ENCODE measurements at places on chromosomes 6 and 20. TPM values are rescaled to one million over a fixed set of nuclear protein-coding genes. Genes with fewer than 3 reads are reported as not detected.

DNA sequence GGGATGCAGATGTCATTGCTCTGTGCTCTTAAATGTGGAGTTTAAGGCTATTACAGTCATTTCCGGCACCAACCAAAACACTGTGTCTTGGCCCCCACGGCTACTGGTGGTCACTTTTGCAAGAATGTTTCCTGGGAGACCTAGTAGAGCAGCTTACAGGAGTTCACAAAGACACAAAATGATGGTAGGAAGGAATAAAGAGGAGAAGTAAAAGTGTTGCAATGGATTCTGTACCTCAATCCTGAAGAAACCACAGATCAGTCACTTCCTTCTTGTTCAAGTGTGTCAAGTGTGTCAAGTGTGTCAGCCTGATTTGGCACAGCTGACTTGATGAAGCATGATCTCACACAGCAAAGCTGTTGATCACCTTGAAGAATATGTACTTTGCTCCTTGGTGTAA lies 344.0 kb downstream of the PLCB1 start:
- no peak for DNase-seq

DNA sequence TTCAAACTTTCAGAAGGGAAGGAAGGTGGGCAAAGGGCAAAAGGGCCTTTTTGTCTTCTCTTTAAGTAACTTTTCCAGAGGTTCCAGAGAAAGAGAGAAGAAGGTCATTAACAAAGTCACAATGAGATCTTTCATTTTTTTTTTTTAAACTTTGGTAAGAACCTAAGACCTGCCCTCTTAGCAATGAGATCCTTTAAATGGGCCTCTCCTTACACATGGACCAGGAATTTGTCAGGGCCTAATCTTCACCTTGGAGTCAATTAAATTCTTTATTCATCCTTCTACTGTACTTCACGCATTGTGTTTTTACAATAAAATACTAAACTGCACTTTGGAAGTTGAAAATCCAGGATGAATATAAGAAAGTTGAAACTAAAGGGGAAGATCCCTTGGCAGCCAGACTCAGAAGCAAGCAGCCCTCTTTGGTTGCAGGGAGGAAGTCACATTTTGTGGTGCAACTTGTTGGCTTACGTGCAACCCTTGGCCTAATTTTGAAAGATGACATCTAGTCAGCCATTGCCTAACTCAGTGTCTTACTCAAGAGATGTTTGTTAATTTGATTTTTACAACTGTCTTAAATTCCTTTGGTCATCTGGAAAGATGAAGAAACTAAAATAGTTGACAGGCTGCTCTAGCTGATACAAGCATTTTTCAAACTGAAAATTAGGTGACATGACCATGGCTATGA lies 11.9 kb upstream of the TMEM170B start:
- no peak for DNase-seq

DNA sequence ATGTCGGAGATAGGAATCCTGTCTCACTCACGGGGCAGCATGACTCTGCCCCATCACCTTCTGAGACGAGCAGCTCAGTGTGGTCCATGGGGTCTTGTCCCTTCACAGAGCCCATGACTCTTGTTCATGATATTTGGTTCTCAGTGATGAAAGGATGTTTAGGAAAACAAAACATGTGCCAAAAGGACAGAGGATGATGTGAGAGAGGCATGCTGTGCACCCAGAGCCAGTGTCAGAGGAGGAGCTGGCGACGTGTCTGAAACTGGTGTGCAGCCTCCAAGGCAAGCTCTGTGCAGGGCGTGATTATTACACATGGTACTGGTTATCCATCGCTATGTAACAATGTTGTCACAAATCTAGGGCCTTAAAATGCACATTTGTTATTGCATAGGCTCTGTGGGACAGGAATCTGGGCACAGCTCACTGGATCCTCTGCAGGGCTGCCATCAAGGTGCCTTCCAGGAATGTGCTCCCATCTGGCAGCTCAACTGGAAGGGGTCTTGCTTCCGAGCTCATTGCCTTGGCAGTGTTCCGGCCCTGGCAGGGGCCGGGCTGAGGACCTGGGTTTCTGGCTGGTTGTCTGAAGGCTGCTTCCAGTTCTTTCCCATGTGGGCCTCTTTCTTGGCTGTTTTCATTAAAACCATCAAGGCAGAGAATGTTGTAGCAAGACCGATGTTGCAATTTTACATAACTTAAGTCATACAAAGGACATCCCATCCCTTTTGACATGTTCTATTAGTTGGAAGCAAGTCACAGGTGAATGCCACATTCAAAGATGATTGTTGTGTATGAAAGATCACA lies 175.4 kb downstream of the ERMARD start:
- DNase-seq = no peak

GRCh38 chr6:133171989-133172604 lies 69.1 kb upstream of the EYA4 start:
- no peak for DNase-seq

DNA sequence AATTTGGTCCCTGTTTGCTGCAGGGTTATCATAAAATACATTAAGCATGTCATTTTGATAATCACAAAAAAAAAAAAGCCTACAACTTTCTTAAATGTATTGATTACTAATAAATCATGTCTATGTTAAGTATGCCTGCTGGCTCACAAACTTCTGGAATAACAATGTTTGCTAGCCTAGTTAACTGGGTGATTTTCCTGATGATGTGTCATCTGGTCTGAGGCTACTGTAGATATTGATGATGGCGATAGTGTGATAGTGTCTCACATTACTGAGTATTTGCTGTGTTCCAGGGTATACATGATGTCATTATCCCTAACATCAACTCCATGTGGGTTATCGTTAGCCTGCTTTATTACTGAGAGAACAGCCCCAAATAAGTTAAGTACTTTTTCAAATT lies 86.2 kb upstream of the VSTM2L start:
- DNase-seq = no peak

CST2 gene
- total RNA-seq = not detected

PHF1 gene
- 31.9 TPM for total RNA-seq

EFCAB8 gene
- 0.92 TPM for total RNA-seq

Measured in activated CD8-positive, alpha-beta T cell treated with anti-CD3 and anti-CD28 coated beads for 36 hours (primary cell).